PC-3 (cell line): ENCODE measurements at places on chromosomes 4 and X. TPM values are rescaled to one million over a fixed set of nuclear protein-coding genes. Genes with fewer than 3 reads are reported as not detected.
A peak's percentile ranks its signal among the peaks of the same experiment; 100 is the strongest.

The PDS5A gene
- total RNA-seq: 39.9 and 49.8 TPM in 2 replicates

The SPANXN4 gene
- total RNA-seq: not detected in 2 replicates

The ODAPH gene
- total RNA-seq: not detected in 2 replicates

The SHROOM2 gene
- total RNA-seq: 6.5 and 8.6 TPM in 2 replicates

The MAGEA8 gene
- not detected in 2 replicates for total RNA-seq

The RNF150 gene
- total RNA-seq: 0.55 and 0.58 TPM in 2 replicates

The CNGA1 gene
- 0.29 and 1.1 TPM in 2 replicates for total RNA-seq

The PRPS1 gene
- 57.0 and 70.8 TPM in 2 replicates for total RNA-seq

The SPP1 gene
- not detected in 2 replicates for total RNA-seq

The SYN1 gene
- total RNA-seq: not detected in 2 replicates

The TMEM31 gene
- total RNA-seq: 0.40 TPM in 1 of 2 replicates, not detected in the other

The DCX gene
- not detected in 2 replicates for total RNA-seq

The POU4F2 gene
- total RNA-seq: not detected in 2 replicates

DNA sequence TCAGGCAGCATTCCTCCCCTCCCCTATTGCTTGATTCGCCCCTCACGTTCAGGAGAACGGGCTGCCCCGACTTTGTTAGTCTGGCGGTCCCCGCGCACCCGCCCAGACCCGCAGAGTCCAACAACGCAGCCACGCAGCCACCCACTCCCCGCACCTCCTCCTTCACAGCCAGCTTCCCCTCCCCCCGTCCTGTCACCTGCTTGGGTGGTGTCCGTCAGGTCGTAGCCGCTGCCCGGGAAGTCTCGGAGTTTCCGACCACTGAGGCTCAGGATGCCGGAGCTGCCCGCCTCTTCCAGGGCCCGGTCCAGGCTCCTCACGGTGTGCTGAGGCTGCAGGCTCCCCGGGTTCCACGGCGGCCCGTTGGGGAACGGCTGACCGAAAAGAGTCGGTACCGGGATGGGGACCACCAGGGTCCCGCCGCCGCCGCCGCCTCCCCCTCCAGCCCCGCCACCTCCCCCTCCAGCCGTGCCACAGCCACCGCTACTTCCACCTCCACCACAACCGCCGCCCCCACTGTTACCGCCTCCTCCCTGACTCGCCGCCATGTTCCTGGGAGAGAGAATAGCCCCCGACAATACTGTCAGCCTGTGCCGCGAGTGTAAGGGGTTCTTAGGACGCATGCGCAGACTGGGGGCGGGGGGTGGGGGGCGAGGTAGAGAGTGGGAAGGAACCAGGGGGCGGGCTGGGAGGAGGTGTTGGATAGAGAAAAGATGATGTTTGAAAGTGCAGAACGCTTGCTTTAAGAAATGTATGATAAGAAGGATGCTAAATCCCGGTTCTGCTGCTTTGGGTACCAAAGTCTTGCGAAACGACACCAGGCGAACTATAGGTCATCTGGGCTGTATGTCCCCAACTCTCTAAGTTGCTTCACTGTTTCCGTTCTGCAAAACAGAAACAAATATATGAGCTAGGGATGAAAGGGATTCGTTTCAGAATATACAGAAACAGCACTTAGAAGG, at the start of gene LRCH2:
LRCH2 (minus strand) TSS at position 600 of the 959 bp plus-strand sequence; CDS start at position 545, 55 bp downstream.
- H3K4me3 ChIP-seq: peak within 1 kb of the TSS; percentile 42
- H3K36me3 ChIP-seq: no peaks in the 10 kb centered on the region
- peaks cover 60% of the 10 kb centered on the region for H3K27me3 ChIP-seq
- no peak for DNase-seq
- 0 out of 2 replicates have a peak, but pooled peaks cover 3% of the 10 kb centered on the region for H3K4me1 ChIP-seq
- no peak within 1 kb of the TSS for H3K27ac ChIP-seq

- DNase-seq: peak; percentile 32
- peaks cover 5% of the 10 kb centered on the region; the same call in 1 of the 2 replicates for H3K4me1 ChIP-seq
- no peak overlapping the region for H3K4me3 ChIP-seq
- H3K27me3 ChIP-seq: no peaks in the 10 kb centered on the region
- H3K27ac ChIP-seq: no peak overlapping the region
These were observed 38.6 kb downstream of the TSC22D3 start for GRCh38 chrX:107736781-107737531.

GRCh38 chr4:38309471-38309870, 349.3 kb downstream of the PTTG2 start:
- no peaks in the 10 kb centered on the region for H3K27me3 ChIP-seq
- H3K4me1 ChIP-seq: peaks cover 28% of the 10 kb centered on the region
- H3K4me3 ChIP-seq: no peak overlapping the region
- H3K27ac ChIP-seq: peak overlapping the region; percentile 9; the same call in 1 of the 2 replicates

- no peaks in the 10 kb centered on the region for H3K4me1 ChIP-seq
- no peak overlapping the region for H3K4me3 ChIP-seq
- H3K27me3 ChIP-seq: peaks cover 75% of the 10 kb centered on the region
- H3K27ac ChIP-seq: no peak overlapping the region
- DNase-seq: no peak
- no peaks in the 10 kb centered on the region for H3K36me3 ChIP-seq
These were observed 6.9 kb downstream of the F11 start for GRCh38 chr4:186272699-186273391.

- no peak for DNase-seq
- H3K27ac ChIP-seq: no peak overlapping the region
- no peaks in the 10 kb centered on the region for H3K36me3 ChIP-seq
- no peaks in the 10 kb centered on the region for H3K4me1 ChIP-seq
- H3K27me3 ChIP-seq: no peaks in the 10 kb centered on the region
- H3K4me3 ChIP-seq: no peak overlapping the region
These were observed 41.9 kb upstream of the RELL1 start for GRCh38 chr4:37728064-37728463.

DNA sequence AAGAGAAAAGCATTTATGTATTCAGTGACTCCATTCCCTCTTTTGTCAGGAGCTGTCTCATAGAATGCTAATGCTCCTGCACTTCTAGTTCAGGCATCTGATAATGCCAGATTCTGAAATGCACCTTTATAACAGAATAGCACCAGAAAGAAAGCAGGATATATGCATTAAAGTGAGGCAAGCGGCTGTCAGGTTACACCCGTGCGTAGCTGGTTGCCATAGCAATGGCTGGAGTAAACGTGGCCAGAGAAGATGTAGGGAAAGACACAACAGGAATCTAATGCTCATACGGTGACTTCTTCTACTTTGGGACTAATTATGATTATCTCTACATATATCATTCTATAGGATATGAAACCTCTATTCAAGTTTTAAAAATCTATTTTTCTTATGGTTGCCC, 5.9 kb downstream of the EMCN start:
- DNase-seq: no peak
- H3K4me3 ChIP-seq: no peak overlapping the region
- no peak overlapping the region for H3K27ac ChIP-seq
- no peaks in the 10 kb centered on the region for H3K4me1 ChIP-seq
- H3K27me3 ChIP-seq: no peaks in the 10 kb centered on the region
- no peaks in the 10 kb centered on the region for H3K36me3 ChIP-seq

DNA sequence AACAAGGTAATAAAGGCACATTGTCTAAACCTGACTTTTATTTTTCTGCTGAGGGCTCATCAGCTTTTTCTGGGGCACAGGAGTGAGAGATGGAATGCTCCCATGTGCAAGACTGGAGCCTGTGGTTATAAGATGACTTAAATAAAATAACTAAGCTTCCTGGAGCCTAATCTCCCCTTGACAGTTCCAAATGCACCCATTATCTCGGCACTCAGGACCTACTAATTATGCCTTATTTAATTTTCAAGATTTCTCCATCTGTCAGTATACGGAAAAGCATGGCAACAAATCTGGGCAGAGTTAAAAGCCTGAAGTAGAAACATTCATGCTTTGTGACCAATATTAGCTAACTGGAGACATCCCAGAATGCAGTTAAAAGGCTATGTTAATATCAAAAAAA, 416.7 kb upstream of the TEX13C start:
- no peaks in the 10 kb centered on the region for H3K4me1 ChIP-seq
- no peaks in the 10 kb centered on the region for H3K27me3 ChIP-seq
- no peak overlapping the region for H3K4me3 ChIP-seq
- no peak for DNase-seq

- H3K36me3 ChIP-seq: no peaks in the 10 kb centered on the region
- no peak overlapping the region for H3K4me3 ChIP-seq
- H3K4me1 ChIP-seq: no peaks in the 10 kb centered on the region
- no peak overlapping the region for H3K27ac ChIP-seq
- peaks cover 11% of the 10 kb centered on the region; the same call in 1 of the 2 replicates for H3K27me3 ChIP-seq
- DNase-seq: no peak
These were observed 526.0 kb downstream of the MID1IP1 start for GRCh38 chrX:39327255-39327654.

DNA sequence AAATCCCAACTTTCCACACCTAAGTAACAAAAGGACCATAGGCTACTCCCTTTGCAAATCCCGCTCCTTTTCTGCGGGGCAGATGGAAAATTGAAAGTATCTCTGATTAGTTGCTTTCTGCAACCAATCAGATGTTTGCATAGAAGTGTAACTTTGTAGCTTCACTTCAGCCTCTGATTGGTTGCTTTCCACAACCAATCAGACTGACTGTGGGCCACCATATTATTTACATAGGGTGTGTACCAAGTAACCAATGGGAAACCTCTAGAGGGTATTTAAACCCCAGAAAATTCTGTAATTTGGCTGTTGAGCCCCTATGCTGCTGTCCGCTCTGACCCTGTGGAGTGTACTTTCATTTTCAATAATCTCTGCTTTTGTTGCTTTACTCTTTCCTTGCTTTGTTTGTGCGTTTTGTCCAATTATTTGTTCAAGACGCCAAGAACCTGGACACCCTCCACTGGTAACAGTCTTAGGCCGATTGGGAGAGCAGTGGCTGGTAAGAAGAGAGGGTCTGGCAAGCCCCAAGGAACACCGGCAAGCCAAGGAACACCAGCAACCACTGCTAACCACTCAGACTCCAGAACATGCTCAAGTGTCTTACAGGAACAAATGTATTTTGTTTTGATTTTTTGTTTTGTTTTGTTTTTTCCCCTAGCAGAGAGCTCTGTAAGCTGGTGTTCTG, 125.5 kb upstream of the MAP3K15 start:
- no peaks in the 10 kb centered on the region for H3K27me3 ChIP-seq
- no peaks in the 10 kb centered on the region; the same call in 1 of the 2 replicates for H3K36me3 ChIP-seq
- no peak overlapping the region for H3K4me3 ChIP-seq
- no peak for DNase-seq

GRCh38 chrX:150028692-150029091, 90.4 kb upstream of the EOLA2 start:
- no peaks in the 10 kb centered on the region for H3K36me3 ChIP-seq
- H3K4me1 ChIP-seq: peaks cover 20% of the 10 kb centered on the region
- H3K27me3 ChIP-seq: no peaks in the 10 kb centered on the region
- DNase-seq: no peak

DNA sequence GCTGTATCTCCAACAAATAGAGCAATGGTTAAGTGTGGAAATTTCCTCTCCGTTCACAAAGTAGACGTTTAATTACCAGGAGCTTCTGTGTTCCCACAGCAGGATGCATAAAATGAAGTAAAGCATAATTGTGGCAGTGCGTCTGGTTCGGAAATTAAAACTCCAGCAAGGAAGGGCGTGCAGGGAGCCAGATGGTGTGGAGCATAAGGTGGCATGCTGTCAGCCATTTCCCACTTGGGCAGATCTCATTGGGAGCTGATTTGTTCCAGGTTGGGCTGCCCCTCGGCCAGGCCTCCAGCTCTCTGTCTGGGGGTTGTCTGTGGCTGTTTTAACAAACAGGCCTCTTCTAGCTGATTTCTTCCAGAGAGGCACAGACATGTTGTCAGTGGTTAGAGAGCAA, 182.1 kb upstream of the CLNK start:
- H3K4me3 ChIP-seq: no peak overlapping the region
- DNase-seq: no peak
- no peak overlapping the region for H3K27ac ChIP-seq
- no peaks in the 10 kb centered on the region for H3K36me3 ChIP-seq

DNA sequence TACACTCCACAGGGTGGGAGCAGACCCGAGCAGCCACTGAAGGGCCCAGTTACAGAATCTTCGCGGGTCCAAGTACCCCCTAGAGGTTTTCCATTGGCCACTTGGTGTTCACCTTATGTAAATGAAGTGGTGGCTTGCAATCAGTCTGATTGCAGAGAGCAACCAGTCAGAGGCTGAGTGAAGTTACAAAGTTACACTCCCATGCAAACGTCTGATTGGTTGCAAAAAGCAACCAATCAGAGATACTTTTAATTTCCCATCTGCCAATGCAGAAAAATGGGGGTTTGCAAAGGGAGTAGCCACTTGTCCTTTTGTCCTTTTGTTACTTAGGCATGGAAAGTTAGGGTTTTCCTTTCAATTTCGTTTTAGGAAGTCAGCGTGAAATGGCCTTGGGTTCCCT, 27.0 kb upstream of the NKAP start:
- H3K27ac ChIP-seq: no peak overlapping the region
- no peak overlapping the region for H3K4me3 ChIP-seq
- H3K27me3 ChIP-seq: no peaks in the 10 kb centered on the region
- no peak for DNase-seq
- H3K4me1 ChIP-seq: no peaks in the 10 kb centered on the region
- no peaks in the 10 kb centered on the region for H3K36me3 ChIP-seq

GRCh38 chr4:39613093-39613656, 25.5 kb downstream of the SMIM14 start:
- peaks cover 72% of the 10 kb centered on the region for H3K4me1 ChIP-seq
- peak; percentile 68 for DNase-seq
- H3K27ac ChIP-seq: peak overlapping the region; percentile 78
- H3K36me3 ChIP-seq: no peaks in the 10 kb centered on the region

GRCh38 chr4:38323141-38323641, 340.8 kb upstream of the KLF3 start:
- H3K36me3 ChIP-seq: no peaks in the 10 kb centered on the region
- H3K27me3 ChIP-seq: no peaks in the 10 kb centered on the region
- no peak overlapping the region for H3K27ac ChIP-seq
- H3K4me3 ChIP-seq: no peak overlapping the region
- DNase-seq: peak; percentile 13

- H3K27ac ChIP-seq: peak overlapping the region; percentile 40
- DNase-seq: peak; percentile 65
- H3K36me3 ChIP-seq: no peaks in the 10 kb centered on the region
These were observed 37.8 kb downstream of the SPOCK3 start for GRCh38 chr4:167196344-167197012.

DNA sequence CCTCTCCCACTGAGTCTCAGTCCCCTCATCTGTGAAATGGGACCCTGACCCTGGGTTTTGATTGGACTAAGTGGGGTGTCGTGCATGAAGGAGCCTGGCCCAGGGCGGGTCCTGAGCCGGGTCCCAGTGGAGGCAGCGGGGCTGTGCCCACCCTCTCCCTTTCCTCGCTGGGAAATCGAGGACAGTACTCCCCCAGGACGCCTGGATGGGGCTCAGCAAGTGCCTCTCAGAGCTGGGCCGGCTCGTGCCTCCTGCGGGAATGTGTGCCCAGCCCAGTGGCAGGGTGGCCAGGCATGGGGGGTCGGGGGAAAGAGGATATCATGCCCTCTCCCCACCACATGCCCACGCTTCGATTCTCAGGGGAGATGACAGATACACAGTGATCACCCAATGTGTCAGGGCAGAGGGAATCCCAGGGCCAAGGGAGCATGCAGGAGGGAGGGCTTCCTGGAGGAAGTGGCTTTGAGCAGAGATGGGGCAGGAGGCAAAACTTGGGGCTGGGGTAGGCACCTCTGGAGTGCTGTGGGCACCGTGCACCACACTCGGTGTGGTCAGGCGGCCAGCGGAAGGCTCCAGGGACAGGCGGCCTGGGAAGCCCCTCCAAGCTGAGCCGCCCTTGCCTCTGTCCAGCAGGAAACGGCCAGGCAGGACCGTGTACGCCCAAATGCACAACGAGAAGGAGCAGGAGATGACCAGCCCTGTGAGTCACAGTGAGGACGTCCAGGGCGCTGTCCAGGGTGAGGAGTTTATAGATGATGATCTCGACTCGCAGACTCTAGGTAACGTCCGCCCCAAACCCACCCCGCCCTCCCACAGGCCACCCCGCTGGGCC, 203.0 kb downstream of the AFAP1 start:
- H3K4me1 ChIP-seq: no peaks in the 10 kb centered on the region
- H3K4me3 ChIP-seq: no peak overlapping the region
- peak; percentile 50 for DNase-seq
- H3K27ac ChIP-seq: no peak overlapping the region
- no peaks in the 10 kb centered on the region for H3K36me3 ChIP-seq
